ENCODE measurements at places on chromosomes 16 and 17.

GRCh38 chr17:61385577-61386236 lies 13.9 kb upstream of the TBX2 start:
- DNase-seq: no peak

DNA sequence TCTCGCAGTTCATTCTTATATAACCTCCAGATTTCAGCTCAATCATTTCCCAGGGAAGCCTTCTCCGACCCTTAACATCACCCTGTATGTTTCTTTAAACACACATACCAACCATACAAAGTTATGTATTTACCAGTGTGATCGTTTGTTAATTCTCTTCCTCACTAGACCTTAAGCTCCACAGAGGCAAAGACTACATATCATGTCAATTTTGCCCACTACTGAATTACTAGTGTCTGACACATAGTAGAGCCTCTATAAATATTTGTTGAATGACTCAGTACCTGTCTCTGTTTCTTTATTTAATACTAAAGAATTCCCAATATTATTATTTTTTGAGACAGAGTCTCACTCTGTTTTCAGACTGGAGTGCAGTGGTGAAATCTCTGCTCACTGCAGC lies 137.2 kb downstream of the SHISA9 start:
- DNase-seq: no peak

DNA sequence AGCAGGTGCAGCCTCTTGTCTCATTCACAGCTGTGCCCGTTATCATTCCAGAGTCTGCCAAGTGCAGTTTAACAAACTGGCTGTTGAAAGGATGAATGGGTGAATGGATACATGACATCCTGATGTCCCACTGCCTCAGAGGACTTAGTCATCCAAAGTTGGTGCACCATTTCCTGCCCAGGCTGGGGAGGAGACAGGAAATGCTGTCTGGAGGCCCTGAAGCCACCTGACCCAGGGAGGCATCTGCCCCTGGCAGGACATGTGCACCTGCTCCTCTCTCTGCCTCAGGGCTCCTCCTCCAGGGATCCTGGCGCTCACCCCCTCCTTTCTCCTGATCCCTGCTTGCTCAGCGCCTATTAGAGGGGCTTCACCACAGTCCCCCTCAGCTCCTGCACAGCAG lies 1.8 kb upstream of the CD300C start:
- no peak for DNase-seq

DNA sequence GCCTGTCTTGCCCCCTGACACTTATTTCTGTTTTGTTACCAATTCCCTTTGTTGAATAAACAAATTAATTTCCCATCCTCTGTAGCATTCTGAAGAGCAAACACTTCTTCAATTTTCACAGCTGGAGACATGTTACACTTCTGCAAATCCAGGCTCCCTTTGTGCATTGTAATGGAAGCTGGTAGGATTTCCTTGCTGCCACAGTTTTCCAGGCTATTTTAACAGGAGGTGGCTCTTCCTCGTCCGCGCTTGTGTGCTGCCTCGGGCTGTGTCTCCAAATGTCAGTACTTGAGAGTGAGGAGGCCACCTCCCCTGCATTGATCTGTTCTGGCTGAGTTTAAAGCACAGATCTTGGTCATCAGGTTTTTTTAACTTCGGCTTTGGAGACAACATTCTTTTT lies 40.0 kb downstream of the SOST start:
- peak; percentile 61 for DNase-seq

DNA sequence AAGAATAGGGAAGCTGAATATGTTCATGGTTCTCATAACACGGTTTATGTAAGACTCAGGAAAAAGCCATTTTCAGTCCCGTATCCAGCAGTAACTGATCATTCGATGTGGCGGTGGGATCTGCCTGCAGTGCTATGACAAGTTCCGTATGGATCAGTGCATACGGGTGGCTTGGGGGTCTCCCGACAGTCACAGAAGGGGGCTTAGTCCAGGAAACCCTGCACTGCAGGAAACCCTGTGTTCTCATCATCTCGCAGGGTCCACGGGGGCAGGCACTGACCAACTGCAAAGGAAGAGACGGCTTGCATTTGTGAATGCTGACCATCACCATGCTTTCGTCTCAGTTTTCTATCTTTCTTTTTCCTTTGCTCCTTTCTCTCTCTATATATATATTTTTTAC lies 7.7 kb downstream of the MTHFSD start:
- no peak for DNase-seq

DNA sequence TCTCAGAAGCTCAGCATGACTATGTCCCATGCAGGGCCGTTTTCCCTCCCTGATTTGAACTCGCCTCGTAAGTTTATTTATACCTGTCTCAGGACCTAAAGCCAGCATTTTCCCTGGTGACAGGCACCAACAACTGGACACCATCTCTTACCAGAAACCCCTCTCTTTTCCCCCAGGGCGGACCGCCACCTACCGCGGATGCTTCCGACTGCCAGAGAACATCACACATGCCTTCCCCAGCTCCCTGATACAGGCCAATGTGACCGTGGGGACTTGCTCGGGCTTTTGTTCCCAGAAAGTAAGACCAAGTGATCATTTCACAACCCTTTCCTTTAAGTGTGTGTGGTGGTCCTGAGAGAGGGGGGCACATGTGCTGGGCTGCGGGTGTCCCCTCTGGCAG lies 24.7 kb downstream of the WSCD1 start:
- no peak for DNase-seq

GRCh38 chr16:51834794-51835193 lies 683.7 kb upstream of the SALL1 start:
- DNase-seq: no peak

- no peak for DNase-seq
These were observed 14.9 kb downstream of the ALKBH5 start for GRCh38 chr17:18198530-18198929.

GRCh38 chr16:21613781-21614180 lies 14.4 kb downstream of the METTL9 start:
- DNase-seq: no peak

- DNase-seq: peak; percentile 9
These were observed 55.6 kb upstream of the GCSH start for GRCh38 chr16:81151648-81152310.

DNA sequence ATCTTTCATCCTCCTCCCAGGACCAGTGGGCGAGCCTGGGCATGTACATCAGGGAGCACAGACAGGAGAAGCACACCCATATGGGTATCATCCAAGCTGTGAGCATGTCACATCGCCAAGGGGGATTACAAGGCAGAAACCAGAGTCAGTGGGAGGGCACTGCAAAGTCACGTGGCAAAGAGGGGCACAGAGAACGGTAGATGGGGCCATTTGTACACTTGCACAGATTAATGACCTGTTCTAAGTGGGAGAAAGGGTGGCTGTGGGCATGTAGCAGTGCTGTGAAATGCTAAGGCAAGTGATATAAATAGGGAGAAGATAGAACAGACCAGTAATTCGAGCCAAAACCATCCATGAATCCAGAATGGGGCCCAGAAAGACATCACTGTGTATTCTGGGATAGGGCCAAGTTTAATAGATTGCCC lies 265.0 kb downstream of the CPPED1 start:
- peak; percentile 76 for DNase-seq

DNA sequence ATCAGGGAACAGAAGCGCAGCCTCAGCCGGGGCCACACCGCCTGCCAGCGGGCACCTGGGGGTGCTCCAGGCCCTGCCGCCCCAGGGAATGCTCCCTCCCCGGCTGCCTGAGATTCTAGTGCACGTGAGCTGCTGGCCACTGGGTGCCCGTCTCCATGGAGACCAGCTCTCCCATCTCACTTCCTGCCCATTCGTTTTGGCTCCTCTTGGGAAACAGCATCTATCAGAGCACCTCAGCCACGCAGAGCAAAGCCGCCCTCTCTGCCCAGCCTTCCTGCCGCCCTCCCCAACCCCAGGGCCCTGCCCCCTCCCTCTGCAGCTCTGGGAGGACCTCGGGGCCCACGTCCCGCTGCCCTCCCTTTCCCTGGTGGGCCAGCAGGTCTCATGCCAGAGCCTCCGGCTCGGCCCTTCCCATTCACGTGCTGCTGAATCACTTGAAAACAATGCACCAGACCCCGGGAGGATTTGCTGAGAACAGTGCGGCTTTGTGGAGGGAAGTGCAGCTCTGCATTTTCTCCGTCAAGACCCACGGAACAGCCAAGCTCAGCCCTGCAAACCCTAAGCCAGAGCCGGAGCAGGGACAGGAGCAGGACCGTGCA lies 19.4 kb downstream of the CEP295NL start:
- peak; percentile 58 for DNase-seq

- DNase-seq: peak; percentile 92
These were observed at the start of gene ASPSCR1 for GRCh38 chr17:81977211-81977808. TSS of gene ASPSCR1 (plus strand) at chr17:81977629. CDS start at chr17:81977647, 18 bp downstream.

DNA sequence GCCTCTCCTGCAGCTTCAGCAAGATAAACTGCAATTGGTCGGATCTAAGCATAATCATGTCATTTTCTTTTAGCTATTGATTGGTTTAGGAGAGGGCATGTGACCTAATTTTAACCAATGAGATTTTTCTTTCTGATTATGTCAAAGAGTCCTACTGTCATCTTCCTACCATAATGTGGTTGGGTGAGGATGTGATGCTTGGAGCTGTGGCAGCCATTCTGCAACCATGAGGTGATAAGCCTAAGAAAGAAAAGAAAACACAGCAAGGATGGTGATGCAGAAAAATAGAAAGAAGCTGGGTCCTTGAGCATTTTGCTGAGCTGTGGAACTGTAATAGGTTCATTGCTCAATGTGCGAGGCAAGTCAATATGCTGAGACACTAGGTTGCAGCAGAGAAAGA lies 121.7 kb upstream of the CRHR1 start:
- DNase-seq: no peak

DNA sequence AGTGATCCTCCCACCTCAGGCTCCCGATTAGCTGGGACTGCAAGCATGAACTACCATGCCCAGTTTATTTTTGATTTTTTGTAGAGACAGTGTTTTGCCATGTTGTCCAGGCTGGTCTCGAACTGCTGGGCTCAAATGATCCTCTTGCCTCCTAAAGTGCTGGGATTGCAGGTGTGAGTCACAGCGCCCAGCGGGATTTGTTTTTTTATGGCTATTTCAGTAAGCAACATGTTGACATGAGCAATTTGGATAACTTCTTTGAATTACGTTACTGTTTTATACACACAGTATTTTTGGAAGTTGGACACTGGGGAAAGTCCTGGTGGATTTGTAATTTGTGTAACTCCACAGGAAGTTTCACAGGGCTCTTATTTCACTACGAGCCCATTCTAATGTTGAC lies 18.5 kb upstream of the RHOT1 start:
- DNase-seq: no peak

DNA sequence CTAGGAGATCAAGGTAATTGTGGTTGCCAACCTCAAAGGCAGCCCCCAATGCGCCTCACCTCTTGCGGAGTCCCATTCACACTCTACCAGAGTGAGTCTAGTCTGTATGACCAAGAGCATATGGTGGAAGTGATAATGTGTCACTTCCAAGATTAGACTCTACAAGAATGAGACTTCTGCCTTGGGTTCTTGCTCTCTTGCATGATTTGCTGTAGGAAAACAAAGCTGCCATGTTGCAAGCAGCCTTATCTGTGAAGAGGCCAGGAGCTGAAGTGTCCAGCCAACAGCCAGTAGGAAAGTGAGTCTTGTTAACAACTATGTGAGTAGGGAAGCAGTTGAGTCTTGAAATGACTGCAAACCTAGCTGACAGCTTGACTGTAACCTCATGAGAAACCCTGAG lies 3.4 kb downstream of the TERF2 start:
- no peak for DNase-seq

GRCh38 chr17:73551759-73552158 lies 92.5 kb downstream of the SDK2 start:
- peak; percentile 12 for DNase-seq

GRCh38 chr17:7651097-7651664 lies 455 bp downstream of the ATP1B2 start:
- DNase-seq: no peak

GRCh38 chr16:85474621-85475217 lies 138.4 kb upstream of the GSE1 start:
- no peak for DNase-seq

DNA sequence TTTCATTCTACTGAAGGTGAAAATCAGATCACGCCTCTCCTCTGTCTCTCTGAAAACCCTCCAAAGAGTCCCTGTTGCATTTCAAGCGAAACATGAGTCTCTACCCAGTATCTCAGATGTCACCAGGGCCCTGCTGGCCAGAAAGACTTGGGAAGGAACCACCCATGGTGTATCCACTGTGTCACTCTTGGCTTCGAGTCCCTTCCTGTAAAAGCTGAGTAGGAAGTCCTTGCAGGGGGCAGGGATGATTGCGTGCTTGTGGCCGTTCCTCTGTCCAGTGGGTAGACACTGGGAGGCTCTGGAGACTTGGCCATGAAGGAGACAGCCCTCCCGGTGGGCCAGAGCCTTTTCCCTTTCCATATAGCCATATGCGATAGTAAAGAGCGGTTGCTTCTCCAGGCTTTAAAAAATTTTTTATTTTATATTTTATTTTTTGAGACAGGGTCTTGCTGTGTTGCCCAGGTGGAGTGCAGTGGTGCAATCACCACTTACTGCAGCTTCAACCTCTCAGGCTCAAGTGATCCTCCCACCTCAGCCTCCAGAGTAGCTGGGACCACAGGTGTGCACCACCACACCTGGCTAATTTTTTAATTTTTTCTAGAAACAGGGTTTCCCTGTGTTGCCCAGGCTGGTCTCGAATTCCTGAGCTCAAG lies 19.0 kb upstream of the RMI2 start:
- DNase-seq: no peak

DNA sequence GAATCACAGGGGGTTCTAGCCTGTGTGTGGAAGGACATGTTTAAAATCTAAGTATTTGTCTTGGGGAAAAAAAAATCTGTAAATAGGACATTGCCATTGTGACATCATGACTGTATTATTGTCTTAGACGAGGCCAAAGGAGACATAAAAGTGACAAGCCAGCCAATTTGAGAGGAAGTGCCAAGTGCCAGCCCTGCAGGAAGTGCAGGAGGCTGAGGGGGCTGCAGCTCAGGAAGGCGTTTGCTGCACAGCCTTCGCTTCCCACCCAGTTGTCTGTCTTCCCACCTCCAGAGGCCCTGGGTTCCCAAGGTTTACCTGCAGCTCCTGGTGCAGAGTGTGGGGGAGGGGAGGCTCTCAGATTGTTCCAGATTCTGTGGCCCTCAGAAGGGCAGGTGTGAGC lies 1.3 kb downstream of the ADCY7 start:
- no peak for DNase-seq

DNA sequence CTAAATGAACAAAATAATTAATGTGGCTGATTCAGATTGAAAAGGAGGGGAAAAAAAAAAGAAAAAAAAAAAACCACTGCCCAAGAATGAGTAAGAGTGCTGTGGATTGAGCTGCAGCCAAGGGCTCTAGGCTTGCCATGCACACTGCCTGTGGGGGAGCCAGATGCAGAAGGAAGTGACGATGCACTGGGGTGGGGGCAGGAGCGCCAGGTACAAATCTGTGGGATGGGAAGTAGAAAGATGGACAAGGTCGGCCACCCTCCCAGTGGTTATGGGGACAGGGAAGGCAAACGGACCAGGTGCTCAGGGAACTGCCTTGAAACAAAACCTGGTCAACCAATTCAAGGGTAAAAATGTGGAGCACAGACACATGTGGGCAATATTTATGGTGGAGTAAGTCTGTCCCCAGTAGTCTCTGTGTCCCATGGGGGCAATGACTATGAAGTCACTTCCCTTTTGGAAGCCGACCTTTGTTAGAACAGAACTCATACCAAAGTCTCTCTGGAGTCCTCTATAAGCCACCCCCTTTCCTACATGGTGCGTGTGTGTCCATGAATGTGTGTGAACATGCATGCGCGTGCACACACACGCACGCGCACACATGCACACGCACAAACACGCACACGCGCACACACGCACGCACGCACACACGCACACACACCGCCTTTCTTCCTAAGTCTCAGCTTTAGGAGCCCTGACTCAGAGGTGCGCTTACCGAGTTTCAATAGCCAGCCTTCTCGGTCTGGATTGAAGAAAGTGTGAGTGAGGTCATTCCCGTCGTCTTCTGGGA lies 84.3 kb downstream of the CYTH1 start:
- DNase-seq: no peak

GRCh38 chr17:81701288-81702071 lies 1.7 kb upstream of the MRPL12 start:
- DNase-seq: no peak

All from NCI-H1417 (cell line).